ENCODE measurements at places on chromosomes 1 and 21. TPM values are rescaled to one million over a fixed set of nuclear protein-coding genes. Genes with fewer than 3 reads are reported as not detected.
A peak's percentile ranks its signal among the peaks of the same experiment; 100 is the strongest.

DNA sequence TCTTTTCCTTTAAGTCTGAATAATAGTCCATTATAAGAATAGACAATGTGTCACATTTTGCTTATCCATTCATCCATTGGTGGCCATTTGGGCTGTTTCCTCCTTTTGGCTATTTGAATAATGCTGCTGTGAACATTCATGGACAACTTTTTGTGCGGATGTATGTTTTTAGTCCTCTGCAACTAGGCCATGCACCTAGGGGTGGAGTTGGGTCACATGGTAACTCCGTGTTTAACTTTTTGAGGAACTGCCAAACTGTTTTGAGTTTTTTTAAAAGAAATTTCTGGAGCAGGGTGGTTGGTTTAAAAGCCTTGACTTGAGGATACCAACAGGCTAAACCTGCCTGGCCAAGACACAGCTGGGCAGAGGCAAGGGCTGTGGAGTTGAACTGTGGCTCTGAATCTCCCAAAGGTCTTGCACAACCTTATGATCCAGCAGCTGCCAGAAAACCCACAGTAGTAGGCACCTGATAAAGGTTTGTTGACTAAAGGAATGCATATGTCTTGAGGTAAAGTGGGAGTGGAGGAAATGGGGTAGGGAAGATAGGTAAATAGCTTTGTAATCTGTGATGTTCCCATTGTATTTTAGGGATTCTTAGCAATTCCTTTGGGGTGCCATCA lies 5.6 kb upstream of the RPTN start:
- no peaks in the 10 kb centered on the region for H3K4me1 ChIP-seq
- no peak for DNase-seq
- no peak overlapping the region for H3K4me3 ChIP-seq
- no peaks in the 10 kb centered on the region for H3K36me3 ChIP-seq
- no peak overlapping the region for H3K27ac ChIP-seq

- H3K4me3 ChIP-seq: no peak overlapping the region
- H3K4me1 ChIP-seq: no peaks in the 10 kb centered on the region
- H3K27ac ChIP-seq: no peak overlapping the region
- no peaks in the 10 kb centered on the region for H3K36me3 ChIP-seq
Observed at GRCh38 chr1:50155541-50155940, 46.8 kb downstream of the ELAVL4 start.

DNA sequence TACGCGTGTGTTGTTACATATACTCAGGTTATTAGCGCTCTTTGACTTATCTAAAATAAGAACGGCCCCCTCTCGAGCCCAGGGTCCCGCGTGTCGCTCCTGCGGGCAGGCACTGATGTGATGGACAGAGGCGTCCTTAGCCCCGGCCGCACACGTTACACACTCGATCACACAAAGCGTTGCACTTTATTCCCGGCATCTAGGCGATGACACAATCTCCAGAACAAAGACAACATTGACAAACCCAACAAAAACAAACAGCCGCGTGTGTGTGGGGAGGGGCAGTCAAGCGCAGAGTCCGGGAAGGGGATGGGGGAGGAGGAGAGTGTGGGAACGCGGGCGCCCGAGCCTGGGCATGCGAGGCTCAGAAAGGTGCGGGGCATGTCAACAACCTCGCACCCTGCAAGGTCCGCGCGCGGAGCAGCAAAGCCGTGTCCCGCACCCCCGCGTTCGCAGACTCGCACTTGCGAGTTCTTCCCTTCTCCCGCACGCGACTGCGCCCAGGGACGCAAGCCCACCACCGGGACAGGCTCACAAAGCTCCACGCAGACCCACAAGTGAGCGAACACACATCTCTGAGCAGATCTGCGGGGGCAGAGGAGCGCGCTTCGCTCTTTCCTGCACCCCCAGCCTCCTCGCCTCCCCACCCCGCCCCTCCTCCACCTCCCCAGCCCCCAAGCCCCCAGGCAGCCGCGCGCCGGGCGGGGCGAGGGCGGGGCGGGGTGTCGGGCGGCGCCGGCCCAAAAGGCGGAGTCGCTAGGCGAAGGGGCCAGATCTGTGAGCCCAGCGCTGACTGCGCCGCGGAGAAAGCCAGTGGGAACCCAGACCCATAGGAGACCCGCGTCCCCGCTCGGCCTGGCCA lies at the start of gene EFNA1:
Gene EFNA1, plus strand, starts transcription at position 772 of the 862 bp plus-strand sequence. CDS start 102 bp downstream, outside the sequence.
- H3K4me1 ChIP-seq: no peaks in the 10 kb centered on the region
- peak; percentile 76 for DNase-seq
- peak within 1 kb of the TSS; percentile 62 for H3K4me3 ChIP-seq
- H3K27me3 ChIP-seq: no peaks in the 10 kb centered on the region
- H3K27ac ChIP-seq: peak within 1 kb of the TSS; percentile 99
- H3K36me3 ChIP-seq: peaks cover 14% of the 10 kb centered on the region

GRCh38 chr1:112957133-112957812 lies 1.3 kb upstream of the SLC16A1 start:
- peak overlapping the region; percentile 73 for H3K4me3 ChIP-seq
- DNase-seq: peak; percentile 10
- H3K27me3 ChIP-seq: no peaks in the 10 kb centered on the region
- no peaks in the 10 kb centered on the region for H3K36me3 ChIP-seq
- H3K27ac ChIP-seq: peak overlapping the region; percentile 80

- H3K36me3 ChIP-seq: peaks cover 18% of the 10 kb centered on the region
- H3K4me3 ChIP-seq: peak overlapping the region; percentile 89
- H3K27ac ChIP-seq: peak overlapping the region; percentile 94
- H3K4me1 ChIP-seq: no peaks in the 10 kb centered on the region
Observed at GRCh38 chr1:226737819-226738420, 1.2 kb downstream of the ITPKB start.

- H3K27ac ChIP-seq: no peak overlapping the region
- peak overlapping the region; percentile 34 for H3K4me3 ChIP-seq
Observed at GRCh38 chr21:43812139-43812821, 22.9 kb downstream of the RRP1 start.

DNA sequence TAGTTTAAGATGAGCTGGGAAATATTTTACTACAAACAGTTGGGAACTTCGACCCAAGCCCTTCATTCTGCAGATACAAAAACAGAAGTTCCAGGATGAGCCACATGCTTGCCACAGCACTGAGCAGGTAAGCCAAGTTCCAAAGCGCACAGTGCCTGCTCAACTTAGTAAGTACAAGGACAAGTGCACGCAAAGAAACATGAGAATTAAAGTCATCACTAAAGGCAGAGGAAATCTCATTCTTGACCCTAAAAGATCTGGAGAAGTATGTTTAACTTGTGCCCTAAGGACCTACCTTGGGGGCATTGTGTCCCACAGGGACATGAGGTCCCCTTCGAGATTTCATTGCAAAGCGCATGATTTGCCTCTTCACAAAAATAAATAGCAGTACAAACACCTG lies 1.2 kb upstream of the UBAP2L start:
- DNase-seq: peak; percentile 14
- H3K27me3 ChIP-seq: no peaks in the 10 kb centered on the region
- H3K27ac ChIP-seq: peak overlapping the region; percentile 98
- H3K36me3 ChIP-seq: no peaks in the 10 kb centered on the region
- peak overlapping the region; percentile 91 for H3K4me3 ChIP-seq

DNA sequence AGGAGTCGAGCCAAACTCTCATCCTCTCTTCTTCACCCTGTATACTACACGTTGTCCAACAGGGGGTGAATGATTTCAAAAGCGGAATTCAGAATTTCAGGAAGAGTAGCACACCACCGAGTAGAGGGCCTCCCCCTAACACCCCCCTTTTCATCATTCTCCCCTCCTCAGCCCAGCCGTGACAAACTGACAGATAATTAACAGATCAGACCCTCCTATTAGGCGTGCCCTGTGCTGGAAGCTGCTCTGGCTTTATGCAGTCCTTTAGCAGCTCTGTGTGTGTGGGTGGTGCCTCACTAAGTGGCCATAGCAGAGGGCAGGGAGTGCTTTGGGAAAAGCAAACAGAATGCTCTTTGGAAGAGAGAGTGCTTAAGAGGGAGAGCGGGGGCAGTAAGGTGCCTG lies 44.3 kb downstream of the PEX14 start:
- H3K27ac ChIP-seq: no peak overlapping the region
- no peaks in the 10 kb centered on the region for H3K27me3 ChIP-seq
- no peak overlapping the region for H3K4me3 ChIP-seq
- H3K4me1 ChIP-seq: peaks cover 5% of the 10 kb centered on the region
- no peak for DNase-seq

GRCh38 chr21:45828580-45829570 lies 152.7 kb upstream of the COL6A1 start:
- H3K36me3 ChIP-seq: peaks cover 7% of the 10 kb centered on the region
- H3K4me1 ChIP-seq: peaks cover 4% of the 10 kb centered on the region
- H3K4me3 ChIP-seq: no peak overlapping the region
- no peaks in the 10 kb centered on the region for H3K27me3 ChIP-seq

DNA sequence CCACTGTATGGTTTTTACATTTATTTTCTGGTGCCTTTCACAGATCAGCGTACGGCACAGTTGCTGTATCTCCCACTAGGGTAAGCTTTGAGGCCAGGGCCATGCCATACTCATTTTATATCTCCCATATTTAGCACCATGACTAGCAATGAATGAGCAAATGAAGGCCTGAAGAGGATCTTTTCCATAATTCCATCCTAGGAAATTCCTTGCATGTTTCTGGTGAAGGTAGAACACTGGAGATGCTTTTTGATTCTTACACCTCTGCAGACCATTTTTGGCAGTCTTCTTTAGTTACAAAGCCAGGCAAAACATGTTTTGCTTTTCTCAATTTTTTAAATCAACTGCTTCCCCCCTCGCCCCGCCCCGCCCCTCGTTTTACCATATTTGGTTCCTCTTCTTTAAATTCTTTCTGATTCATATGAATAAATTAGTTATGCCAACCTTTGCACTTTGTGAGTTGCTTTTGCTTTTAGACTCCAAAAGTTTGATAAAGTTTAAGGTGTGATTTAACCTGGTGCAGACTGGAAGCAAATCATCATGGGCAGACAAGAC lies 78.9 kb upstream of the AK4 start:
- H3K27me3 ChIP-seq: no peaks in the 10 kb centered on the region
- H3K27ac ChIP-seq: peak overlapping the region; percentile 97
- H3K4me3 ChIP-seq: peak overlapping the region; percentile 66
- no peaks in the 10 kb centered on the region for H3K36me3 ChIP-seq
- peaks cover 35% of the 10 kb centered on the region for H3K4me1 ChIP-seq

DNA sequence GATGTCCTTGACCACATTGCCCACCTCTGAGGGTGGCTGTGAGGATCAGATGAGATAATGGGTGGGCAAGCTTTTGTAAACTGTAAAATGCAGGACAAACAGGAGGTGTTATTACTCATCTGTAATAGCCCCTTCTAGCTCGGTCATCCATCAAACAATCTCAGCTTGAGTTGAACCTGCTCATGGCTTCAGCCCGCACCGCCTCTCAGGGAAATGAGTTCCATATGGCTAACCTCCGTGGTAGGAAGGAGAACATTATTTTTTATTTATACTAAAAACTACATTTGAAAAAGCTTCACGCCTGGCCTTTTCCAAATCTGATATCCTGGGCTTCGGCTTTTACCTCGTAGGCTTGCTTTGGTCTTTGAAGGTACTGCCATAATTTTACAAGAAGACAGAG lies 116.2 kb upstream of the USP24 start:
- H3K4me3 ChIP-seq: no peak overlapping the region
- no peak for DNase-seq
- no peak overlapping the region for H3K27ac ChIP-seq

GRCh38 chr1:211825980-211826379 lies 4.6 kb downstream of the LPGAT1 start:
- H3K27me3 ChIP-seq: no peaks in the 10 kb centered on the region
- H3K27ac ChIP-seq: no peak overlapping the region
- no peak overlapping the region for H3K4me3 ChIP-seq
- H3K4me1 ChIP-seq: no peaks in the 10 kb centered on the region

DNA sequence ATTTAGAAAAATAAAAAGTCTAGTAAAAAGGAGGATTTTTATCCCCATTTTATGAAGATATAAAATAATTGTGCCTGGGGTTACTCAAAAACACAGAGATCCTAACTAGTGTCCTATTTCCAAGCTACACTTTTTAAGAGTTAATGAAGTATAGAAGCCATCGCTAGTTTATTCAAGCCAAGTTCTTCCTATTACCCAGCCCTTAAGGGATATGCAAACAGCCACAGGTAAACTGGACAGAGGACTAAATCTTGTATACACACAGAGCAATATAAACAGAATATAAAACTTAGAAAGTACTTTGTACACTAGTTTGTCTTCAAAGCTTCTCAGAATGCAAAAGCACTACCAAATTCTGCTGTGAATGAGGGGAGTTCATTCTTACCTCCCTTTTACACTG lies 111.1 kb downstream of the RERE start:
- no peak overlapping the region for H3K4me3 ChIP-seq
- no peaks in the 10 kb centered on the region for H3K36me3 ChIP-seq
- no peaks in the 10 kb centered on the region for H3K27me3 ChIP-seq
- H3K27ac ChIP-seq: no peak overlapping the region
- H3K4me1 ChIP-seq: peaks cover 42% of the 10 kb centered on the region
- no peak for DNase-seq

GRCh38 chr1:6414443-6414844 lies 5.3 kb downstream of the HES2 start:
- peaks cover 85% of the 10 kb centered on the region for H3K27me3 ChIP-seq
- no peaks in the 10 kb centered on the region for H3K36me3 ChIP-seq
- no peak overlapping the region for H3K27ac ChIP-seq
- no peak overlapping the region for H3K4me3 ChIP-seq
- DNase-seq: no peak

- no peaks in the 10 kb centered on the region for H3K27me3 ChIP-seq
- H3K4me3 ChIP-seq: no peak overlapping the region
- no peaks in the 10 kb centered on the region for H3K4me1 ChIP-seq
- DNase-seq: no peak
- H3K36me3 ChIP-seq: no peaks in the 10 kb centered on the region
- no peak overlapping the region for H3K27ac ChIP-seq
Observed at GRCh38 chr1:197041486-197042353, 25.3 kb downstream of the F13B start.

DNA sequence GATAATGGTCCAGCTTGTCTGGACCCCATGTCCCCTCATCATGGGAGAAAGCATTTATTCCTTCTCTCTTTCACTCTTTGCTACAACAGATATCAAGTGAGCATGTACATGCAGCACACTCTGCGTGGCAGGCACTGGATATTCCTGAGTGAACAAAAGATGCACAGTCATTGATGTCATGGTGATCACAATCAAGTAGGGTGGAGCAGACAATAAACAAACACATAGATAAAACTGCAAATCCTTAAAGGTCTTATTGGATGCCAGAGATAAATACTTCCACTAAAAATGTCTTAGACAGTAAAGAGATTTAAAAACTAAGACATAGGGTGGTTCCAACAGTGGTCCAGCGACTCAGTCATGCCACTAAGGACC lies 178.0 kb downstream of the ZC3H11B start:
- DNase-seq: no peak
- H3K4me3 ChIP-seq: no peak overlapping the region
- no peaks in the 10 kb centered on the region for H3K4me1 ChIP-seq
- no peak overlapping the region for H3K27ac ChIP-seq
- no peaks in the 10 kb centered on the region for H3K36me3 ChIP-seq

DNA sequence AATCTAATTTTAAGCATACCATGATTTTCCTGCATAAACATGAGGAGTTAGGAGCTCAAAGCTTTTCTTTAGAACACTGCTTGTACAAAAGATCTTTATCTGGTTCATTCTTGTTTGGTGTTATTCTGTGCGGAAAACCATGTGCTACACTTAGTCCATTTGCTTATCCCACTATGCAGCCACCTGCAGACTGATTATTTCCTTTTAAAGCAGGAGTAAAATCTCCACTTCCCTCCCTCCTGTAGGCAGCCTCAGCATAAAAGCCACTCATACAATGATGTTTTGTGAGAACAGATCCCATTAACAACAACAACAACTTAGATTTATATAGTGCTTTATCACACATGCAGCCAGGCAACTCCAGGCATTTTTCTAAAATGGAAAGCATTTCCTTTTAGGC lies 355.3 kb upstream of the NEGR1 start:
- no peaks in the 10 kb centered on the region for H3K36me3 ChIP-seq
- no peak overlapping the region for H3K27ac ChIP-seq
- no peaks in the 10 kb centered on the region for H3K27me3 ChIP-seq
- H3K4me1 ChIP-seq: no peaks in the 10 kb centered on the region

The CFHR3 gene
- total RNA-seq: 0.66 TPM

The DYNLT5 gene
- 6.3 TPM for total RNA-seq

The SLC66A1 gene
- total RNA-seq: 19.2 TPM

The RHBDL2 gene
- 1.3 TPM for total RNA-seq

The FNBP1L gene
- total RNA-seq: 19.8 TPM

Data from tibial nerve (tissue), 4 donors.